Activated CD4-positive, alpha-beta T cell treated with anti-CD3 and anti-CD28 coated beads, Interleukin-2, amount 50 U/mL, for 24 hours (primary cell): ENCODE measurements at places on chromosomes 6 and 20.

DNA sequence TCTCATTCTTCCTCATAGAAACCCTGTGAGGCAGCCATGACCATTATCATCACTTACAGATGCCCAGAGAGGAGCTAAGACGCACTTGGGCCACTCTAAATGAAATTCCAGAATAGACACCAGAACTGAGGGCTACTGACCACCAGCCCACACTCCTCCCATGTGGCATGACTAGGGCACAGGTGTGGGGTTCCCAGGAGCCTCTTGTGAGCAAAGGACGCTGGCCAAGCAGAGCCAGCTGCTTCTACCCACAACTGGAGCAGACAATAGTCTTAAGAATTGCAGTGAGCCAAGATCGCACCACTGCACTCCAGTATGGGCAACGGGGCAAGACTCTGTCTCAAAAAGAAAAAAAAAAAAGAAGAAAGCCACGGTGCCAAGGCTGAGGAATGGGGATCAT lies 10.0 kb downstream of the AHCY start:
- DNase-seq, result no peak

DNA sequence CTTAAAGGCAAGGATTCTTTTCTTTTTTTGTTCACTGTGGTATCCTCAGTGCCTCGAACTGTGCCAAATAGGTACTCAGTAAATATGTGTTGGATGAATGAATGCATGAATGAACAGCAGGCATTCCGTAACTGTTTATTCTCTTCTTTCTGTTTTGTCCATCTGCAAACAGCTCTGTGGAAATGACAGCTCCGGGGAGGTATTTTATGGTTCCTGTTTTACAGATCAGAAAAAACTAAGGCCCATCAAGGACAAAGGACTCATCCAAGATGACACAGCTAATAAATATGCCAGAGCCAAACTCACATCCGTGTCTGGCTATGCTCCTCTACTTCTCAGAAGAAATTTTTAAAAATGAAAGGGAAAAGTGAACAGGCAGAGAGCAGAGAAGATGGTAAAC lies 21.0 kb downstream of the JPH2 start:
- DNase-seq, result no peak

DNA sequence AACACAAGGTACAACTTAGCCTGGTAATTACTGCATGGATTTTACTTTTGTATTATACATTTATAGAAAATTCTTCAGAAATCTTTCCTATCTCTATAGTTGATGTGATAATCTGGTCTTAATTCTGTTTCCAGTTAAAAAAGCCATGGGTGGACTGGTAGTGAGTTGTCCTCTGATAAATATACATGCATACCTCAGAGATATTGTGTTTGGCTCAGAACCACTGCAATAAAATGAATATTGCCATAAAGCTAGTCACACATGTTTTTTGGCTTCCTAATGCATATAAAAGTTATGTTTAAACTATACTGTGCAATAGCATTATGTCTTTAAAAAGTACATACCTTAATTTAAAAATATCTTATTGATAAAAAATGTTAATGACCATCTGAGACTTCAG lies 708.6 kb upstream of the MARCKS start:
- DNase-seq, result no peak

GRCh38 chr6:161041274-161041673 lies 49.7 kb downstream of the MAP3K4 start:
- no peak for DNase-seq

DNA sequence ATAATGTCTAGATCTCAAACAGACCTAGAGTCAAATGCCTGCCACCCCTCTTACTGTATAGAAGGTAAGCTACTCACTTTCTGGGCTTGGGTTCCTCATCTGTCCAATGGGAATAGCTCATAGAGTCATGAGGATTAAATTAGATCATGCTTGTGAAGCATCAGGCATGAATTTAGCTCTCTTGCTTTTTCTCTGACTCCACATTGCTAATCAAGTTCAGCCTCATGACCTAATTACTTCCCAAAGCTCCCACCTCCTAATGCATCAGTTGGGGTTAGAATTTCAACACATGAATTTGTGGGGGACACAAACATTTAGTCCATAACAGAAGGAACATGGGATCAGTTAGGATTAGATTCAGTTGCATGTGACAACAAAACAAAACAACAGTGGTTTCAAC lies 4.6 kb upstream of the DDX27 start:
- no peak for DNase-seq

DNA sequence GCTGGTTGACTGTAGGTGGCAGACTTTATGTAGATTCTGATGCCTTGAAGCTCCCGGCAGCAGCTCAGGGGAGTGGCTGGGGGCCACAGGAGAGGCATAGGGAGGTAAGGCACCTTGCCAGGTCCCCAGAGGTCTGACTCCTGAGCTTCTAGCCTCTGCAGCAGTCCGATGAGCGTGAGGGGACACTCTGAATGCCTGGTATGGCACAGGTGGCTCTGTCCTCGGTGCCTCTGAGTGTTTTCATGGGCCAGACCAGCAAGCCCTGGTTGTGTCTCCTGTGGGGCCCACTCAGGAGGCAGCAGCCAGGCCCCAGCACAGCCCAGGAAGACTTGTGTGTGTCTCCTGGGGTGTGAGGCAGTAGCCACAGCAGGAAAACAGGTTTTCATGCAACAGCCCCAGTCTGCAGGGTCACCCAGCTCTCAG lies 39.7 kb upstream of the IRF4 start:
- no peak for DNase-seq

- no peak for DNase-seq
Measured at GRCh38 chr6:706146-706545, 13.2 kb upstream of the EXOC2 start.

DNA sequence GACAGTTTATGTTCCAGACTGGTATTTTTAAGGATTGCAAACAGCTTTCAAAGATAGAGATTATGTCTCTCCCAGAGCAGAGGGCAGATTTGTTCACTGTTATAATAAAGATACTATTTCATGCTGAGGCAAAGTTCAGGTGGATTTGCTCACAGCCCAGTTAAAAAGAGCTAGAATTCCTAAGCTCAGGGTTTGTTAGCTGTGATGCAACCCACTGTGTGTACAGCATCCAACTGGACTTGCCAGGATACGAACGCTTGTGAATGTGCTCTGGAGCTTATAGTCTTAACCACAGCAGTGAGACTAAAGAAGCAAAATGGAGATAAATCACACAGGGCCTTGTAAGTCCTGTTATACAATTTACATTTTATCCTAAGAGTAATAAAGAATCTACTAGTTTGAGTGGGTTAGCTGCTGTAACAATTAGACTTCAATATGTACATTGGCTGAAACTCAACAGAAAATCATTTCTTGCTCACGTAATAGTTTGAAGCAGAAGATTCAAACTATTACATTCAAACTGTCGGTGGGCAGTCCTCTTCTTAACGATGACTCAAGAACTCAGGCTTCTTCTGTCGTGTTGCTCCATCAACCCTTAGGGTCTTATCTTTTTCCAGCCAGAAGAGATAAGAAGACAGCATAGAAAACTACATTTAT lies 204.0 kb upstream of the PLN start:
- no peak for DNase-seq

DNA sequence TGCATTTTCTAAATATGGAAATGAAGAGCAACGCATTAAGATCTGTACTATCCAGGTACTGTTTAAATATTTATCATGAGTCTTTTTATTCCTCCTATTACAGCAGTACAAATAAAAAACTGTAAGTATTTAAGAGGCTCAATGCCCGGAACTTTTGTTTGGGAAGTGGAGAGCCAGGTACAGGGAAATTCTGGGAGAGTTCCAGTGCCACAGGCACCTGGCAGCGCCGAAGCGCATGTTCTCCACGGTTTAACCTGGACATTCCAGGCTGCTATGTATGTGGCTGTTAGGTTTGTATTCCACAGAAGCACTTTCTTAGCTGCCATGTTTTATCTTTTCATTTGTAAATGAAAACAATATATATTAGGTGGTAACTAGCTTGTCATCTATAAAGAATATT lies 81.7 kb downstream of the PREP start:
- DNase-seq, result no peak

GRCh38 chr20:63969838-63970713 lies at the start of gene ZNF512B:
Gene ZNF512B (minus strand): TSS chr20:63969930. CDS start chr20:63967950, 1,980 bp downstream.
- DNase-seq, result no peak

GRCh38 chr6:135604035-135604860 lies 106.7 kb upstream of the AHI1 start:
- DNase-seq, result no peak

DNA sequence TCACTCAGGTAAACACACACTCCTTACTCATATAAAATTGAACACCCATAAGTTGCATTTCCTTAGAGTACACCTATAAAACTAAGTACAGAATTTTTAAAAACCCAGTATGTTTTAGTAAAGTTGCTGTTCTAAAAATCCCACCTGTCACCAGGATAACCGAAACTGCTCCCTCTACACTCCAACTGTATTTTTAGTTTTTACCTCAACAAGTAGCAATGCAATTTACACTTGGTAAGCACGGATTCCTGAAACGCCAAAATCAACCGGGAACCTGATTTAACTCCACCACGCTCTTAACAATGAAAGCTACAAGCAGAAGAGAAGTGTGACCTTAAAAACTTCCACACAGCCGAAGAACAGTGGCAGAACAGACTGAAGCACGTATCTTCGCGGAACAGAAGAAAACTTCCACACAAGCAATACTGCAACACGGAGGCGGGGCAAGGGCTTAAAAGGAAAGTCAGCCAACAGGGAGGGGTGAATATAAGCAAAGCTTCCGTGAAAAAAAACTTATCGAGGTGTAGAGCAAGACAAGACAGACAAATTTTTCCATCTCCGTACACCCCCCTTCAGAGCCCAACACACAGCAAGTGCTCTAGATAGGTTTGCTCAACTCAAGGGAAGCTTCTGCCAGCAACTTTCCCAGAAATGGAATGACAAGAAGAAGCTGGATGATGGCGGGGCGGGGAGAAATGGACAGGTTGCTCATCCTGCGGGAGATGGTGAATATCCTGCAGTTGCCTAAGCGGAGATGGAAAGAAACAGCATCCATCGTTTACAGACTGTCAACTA lies 1.4 kb downstream of the STAU1 start:
- DNase-seq, result peak; percentile 13

GRCh38 chr6:162963861-162964260 lies 236.1 kb downstream of the PACRG start:
- no peak for DNase-seq

GRCh38 chr6:81693266-81693665 lies 59.2 kb downstream of the TENT5A start:
- DNase-seq, result no peak

DNA sequence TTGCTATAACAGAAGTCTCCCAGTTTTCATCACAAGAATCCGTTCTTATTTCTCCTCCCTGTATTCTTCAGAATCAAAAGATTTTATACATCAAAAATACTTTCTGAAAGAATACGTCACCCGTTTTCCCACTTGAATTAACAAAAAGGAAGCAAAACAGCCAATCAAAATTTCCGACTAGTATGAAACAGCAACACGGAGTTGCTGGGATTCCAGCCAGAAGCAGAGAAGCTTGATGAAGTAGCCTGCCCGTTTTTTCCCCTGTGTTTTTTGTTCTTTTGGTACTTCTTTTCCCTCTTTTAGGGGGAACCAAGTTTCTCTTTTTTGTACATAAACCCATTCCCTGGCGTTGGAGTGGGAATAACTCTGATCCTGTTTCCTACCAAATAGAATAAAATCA lies 14.6 kb downstream of the TXLNB start:
- no peak for DNase-seq

- DNase-seq, result no peak
Measured at GRCh38 chr6:47135772-47136171, 93.6 kb upstream of the ADGRF1 start.

- no peak for DNase-seq
Measured at GRCh38 chr20:35279533-35280174, 1.7 kb upstream of the MMP24OS start.

- peak; percentile 65 for DNase-seq
Measured at GRCh38 chr6:5260111-5260620, 584 bp downstream of the LYRM4 start.
